Esophagus squamous epithelium (tissue), 5 donors: ENCODE measurements at places on chromosomes 4 and X.

DNA sequence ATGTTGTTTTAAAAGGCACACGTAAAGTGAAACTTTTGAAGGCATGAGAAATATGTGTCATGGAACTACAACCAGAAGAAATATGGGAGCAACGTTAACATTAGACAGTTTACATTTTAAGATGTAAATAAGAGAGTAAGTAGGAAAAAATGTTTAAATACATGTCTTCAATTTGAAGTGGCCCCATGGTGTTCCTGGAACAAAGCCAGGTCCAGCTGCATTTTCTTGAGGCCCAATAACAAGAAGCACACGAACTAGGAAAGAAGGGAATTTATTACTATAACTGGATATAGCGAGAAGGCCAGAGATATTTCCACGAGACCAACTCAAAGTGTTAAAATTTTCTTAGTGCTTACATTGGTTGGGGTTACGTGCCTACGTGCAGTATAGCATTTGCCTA, 458.1 kb downstream of the KCTD8 start:
- no peak for DNase-seq

DNA sequence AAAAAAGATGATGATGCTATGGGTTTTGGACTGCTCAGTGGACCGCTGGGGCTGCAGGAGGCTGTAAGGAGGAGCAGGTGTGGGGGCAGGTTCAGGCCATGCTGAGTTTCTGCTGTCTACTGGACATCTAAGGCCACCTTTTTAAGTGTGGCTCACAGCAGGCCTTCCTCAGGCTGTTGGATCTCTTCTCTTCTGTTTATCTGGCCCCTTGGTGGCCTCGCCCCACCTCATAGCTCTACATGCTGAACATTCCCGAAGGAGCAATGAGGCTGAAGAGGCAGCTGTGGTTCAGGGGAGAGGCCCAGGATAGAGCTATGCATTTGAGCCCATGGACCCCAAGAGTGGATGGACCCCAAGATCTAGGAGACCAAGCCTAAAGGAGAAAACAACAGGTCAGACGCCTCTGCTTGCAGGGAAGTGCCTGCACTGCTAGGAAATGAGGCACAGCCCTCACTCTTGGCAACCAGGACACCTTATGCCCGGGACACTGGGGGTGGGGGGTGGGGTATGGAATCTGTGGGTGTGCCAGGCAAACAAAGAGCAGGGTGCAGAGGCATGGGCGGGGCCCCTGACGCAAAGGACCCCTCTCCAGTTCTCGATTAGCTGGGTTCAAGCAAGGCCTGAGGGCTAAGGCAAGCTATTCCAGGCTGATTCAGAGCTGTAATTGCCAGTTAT, 168.9 kb downstream of the BCOR start:
- no peak for DNase-seq

DNA sequence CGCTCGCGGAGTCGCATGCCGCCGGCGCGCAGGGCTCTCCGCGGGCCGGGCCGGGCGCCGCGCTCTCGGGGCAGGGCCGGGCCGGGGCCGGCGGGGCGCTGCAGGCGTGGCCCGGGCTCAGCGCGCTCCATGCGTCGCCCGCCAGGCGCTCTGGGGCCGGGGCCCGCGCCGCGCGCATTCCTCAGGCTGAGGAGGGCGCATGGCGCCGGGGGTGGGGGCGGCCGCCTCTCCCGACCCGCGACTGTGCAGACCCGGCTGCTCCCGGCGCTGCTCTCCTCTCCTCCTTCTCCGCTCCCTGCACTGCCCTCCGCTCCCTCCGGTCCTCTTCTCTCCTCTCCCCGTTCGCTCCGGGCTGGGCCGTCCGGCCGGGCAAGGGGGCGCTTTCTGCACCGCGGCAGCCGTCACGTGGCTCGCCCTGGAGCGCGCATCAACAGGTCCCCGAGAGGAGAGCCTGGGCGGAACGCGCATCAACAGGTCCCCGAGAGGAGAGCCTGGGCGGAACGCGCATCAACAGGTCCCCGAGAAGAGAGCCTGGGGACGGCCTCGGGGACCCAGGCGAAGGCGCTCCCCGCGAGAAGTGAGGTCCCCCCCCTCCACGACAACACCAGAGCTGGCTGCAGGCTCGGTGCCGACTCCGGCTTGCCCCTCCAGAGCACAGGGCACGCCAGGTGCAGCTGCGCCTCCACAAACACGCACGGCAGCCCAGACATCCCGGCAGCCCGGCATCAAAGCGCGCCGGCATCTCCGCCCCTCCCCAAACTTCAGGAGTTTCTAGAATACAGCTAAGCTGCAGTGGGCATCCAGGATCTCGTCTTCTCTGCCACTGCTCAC, 12.9 kb downstream of the PPP2R3B start:
- DNase-seq: no peak

GRCh38 chr4:111506706-111507105, 638.5 kb upstream of the FAM241A start:
- DNase-seq: no peak

GRCh38 chr4:73034896-73035295, 34.6 kb downstream of the COX18 start:
- DNase-seq: no peak

DNA sequence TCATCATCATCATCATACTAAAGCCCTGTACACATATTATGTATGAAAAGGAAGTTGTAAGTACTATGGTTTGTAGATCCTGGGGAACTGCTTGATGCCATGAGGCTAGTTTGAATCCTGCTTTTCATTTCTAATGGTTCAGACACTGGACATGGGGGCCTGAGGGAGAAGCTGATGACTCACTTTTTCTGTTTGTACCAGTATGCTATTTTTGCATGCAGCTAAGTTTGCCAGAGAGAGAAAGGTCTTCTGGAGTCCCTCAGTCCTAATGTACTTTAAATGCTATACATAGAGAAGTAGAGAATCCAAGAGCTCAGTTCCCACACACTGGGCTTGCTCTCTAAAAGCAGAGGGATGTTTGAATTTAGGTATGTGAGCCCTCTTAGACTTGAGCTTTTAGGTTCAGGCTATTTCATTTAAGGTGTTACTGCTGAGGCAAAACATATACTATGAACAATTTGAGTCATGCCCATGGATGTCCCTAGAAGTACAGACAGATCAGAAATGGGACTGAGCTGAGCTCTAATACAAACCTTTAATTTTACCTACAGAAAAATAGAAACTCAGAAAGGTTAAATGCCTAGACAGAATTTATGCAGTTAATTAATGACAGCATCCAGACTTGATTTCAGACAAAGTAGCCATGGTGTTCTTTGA, 17.6 kb upstream of the HS3ST1 start:
- DNase-seq: no peak

DNA sequence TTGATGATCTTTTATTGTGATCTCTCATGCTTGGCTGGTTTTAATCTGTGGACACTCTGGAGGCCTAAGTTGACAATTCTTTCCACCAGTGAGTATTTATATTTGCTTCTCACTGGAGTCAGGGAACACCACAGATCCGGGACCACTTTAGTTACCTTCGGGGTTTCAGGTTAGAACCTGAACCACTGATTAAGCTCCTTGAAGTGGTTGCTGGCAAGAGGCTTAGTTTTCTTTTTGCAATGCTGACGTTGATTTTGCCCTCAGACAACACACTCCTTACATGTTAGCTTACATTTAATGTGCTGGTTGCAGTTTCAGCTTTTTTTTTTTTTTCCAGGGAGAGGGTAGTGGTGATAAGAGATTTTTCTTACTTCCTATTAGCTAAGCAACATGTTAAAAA, 10.5 kb upstream of the ZNF330 start:
- no peak for DNase-seq

GRCh38 chr4:52837716-52838558, 24.2 kb upstream of the RASL11B start:
- no peak for DNase-seq

GRCh38 chr4:143403553-143403820, 66.8 kb downstream of the GAB1 start:
- no peak for DNase-seq

DNA sequence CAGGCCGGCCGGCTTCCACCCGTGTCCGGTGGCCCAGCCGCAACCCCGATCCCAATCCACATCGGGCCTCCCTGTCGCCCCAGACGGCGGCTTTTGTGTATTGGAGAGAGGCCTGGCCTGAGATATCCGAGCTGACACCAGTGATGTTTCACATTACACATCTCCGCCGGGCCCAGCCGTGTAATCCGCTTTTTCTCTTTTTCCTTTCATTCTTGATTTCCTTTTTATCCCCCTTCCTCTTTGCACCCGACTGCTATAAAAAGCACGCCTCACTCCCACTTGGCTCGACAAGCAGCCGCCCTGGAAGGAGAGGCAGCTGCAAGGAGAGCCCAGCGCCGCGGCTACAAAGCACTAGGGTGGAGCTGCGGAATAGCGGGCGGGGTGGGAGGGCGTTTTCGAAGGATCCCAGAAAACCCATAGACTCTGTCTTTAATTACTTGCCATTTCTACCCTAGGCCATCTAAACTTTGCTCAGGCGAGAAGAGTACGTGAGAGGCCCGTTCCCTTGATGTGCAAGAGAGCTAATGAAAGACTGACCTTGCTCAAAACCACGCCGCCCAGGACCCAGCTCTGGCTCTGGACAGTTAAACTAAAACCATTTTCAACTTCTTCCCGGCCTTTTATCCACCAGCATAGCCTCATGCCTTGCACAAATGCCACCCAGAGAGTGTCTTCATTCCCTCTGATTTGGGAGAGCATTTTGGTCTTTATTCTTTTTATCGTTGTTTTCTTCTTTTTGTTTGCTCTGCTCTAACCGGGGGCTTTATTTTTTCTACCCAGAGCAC, 3.2 kb downstream of the PITX2 start:
- DNase-seq: no peak

DNA sequence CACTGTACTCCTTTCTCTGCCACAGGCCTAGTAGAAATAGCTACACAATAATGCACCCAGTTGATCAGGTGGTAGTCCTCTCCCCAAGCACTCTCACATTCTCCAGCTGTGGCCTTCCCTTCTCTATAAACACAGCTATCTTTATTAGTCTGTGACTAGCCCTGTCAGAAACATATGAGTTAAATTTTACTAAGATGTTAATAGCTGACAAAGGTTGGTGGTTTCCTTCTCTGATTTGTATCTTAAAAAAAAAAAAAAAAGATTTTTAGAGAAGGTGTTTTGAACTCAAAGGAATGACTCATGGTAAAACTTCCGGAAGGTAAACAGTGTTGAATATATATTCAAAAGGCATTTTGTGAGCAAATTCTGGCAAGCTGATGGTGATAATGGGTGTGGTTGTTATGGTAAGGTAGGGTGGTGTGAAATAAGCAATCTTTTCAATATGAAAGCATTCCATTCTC, 327.4 kb downstream of the PPP3CA start:
- DNase-seq: no peak

GRCh38 chr4:12499693-12500092, 984.4 kb downstream of the RAB28 start:
- no peak for DNase-seq

- no peak for DNase-seq
These were observed 126.3 kb downstream of the FBXO8 start for GRCh38 chr4:174157106-174157607.

DNA sequence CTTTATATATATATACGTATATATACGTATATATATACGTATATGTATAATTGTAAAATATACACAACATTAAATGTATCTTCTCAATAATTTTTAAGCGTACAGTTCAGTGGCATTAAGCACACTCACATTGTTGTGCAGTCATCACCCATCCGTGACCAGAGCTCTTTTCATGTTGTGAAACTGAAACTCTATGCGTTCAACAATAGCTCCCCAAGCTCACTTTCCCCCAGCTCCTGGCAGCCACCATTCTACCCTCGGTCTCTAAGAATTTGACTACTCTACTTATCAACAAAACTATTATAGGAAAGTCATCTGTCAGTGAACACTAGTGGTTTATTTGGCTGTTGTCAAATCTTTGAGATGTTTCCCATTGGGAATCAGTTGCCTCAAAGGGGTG, 621.8 kb upstream of the GALNT7 start:
- DNase-seq: no peak

- DNase-seq: no peak
These were observed 80.6 kb downstream of the FBXW7 start for GRCh38 chr4:152455311-152455710.

DNA sequence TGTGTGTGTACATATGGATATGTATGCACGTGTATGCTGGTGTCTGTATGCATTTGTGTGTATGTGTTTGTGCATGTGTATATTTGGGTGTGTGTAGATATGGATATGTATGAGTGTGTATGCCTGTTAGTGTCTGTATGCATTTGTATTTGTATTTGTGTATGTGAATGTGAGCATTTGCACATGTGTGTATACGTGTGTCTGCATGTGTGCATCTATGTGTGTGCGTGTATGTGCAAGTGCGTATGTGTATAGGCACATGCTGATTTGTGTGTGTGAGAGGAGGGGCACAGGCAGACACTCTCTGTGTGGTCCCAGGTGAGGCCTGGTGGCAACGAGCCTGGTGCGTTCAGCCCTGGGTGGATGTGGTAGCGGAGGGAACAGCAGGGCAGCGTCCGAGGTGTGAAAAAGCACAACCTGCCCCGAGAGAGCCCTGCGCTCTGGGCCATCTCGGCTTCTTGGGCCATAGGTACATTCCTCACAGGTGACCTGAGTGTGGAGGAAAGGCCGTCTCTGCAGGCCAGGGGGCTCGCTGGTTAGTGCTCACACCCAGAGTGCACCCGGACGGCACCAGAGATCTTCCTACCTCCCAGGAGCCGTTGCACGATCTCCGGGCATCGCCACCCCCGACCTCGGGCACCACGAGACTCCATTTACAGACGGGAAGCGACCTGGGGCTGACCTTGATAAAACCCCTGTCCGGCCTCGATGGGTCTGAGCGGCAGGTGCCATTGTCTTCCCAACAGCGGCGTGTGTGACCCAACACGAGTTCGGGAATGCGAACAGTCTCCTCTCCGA, 45.0 kb downstream of the ASMT start:
- DNase-seq: no peak

GRCh38 chrX:132631579-132632232, 142.9 kb upstream of the MBNL3 start:
- no peak for DNase-seq

DNA sequence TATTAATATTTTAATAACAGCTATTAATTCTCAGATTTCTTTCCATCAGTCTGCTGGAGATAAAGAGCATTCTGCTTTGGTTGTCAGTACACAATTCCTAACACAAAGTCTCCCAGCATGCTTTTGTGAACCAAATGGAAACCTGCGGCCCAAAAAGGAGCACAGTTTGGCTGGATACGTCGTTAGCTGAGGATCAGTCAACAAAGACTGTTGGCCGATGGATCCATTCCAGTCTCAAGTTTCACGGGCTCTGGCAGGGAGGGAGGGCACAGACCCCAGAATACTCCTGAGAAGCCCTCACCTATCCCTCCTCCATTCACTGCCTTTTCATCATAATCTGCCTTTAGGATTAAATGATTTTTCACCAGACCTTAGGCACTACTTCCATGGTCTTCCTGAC, 26.3 kb upstream of the PRSS48 start:
- no peak for DNase-seq

DNA sequence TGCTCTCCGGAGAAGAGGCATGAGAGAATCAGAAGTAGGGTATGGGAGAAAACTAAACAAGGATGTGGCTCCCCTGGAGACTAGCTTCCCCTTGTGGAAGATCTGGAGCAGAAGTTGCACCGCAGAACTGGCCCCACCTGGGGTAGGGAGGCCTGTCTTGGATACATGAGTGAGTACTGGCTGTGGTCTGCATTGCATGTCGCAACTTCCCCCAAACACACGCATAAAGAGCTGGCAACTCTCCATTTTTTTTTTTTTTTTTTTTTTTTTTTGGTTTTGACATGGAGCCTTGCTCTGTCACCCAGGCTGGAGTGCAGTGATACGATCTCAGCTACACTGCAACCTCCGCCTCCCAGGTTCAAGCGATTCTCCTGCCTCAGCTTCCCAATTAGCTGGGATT, 119.9 kb downstream of the EGF start:
- no peak for DNase-seq
